ENCODE measurements at places on chromosomes 2 and 18.

DNA sequence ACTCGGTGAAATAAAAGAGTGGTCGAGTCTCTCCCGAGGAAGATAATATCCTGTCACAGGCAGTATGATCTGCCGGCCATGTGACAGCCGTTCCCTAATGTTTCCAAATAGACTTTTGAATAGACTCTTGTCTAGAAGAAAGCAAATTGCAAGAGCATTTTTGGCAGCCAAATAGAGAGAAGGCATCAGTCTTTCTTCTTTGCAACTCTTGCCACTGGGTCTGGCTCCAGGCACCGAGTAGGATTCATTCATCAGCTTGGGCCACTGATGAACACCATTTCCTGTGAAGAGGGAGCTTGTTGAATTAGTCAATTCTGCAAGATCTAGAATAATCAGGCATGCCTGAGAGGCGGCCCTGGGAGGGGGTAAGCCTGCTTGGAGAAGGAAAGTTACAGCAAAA lies 165.6 kb downstream of the KLHL29 start:
- no peak for DNase-seq

GRCh38 chr2:157441072-157441454 lies 2.8 kb downstream of the CYTIP start:
- DNase-seq: no peak

- no peak for DNase-seq
These were observed 283.3 kb downstream of the STK39 start for GRCh38 chr2:167963899-167964649.

GRCh38 chr2:317501-318424 lies 29.9 kb upstream of the ALKAL2 start:
- DNase-seq: no peak

DNA sequence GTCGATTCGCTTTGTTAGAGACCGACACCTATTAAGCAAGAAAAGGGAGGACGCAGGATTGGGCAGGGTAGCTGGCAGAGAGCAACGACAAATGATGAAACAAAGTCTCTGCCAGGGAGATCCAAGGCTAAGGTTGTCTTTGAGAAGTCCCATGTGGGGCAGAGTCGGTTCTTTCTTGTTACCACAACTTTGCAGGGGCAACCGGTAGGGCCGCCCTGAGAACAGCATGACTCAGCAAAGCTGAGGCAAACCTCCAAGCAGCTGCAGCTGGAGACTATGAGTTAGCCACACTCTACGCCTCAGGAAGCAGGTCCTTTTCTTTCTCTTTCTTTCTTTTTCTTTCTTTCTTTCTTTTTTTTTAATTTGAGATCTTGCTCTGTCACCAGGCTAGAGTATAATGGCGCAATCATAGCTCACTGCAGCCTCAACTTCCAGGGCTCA lies 452.3 kb upstream of the ID2 start:
- peak; percentile 40 for DNase-seq

- DNase-seq: peak; percentile 88
These were observed 588.2 kb downstream of the IRS1 start for GRCh38 chr2:226211439-226211838.

- DNase-seq: peak; percentile 62
These were observed 143.5 kb downstream of the TGIF1 start for GRCh38 chr18:3593381-3593903.

DNA sequence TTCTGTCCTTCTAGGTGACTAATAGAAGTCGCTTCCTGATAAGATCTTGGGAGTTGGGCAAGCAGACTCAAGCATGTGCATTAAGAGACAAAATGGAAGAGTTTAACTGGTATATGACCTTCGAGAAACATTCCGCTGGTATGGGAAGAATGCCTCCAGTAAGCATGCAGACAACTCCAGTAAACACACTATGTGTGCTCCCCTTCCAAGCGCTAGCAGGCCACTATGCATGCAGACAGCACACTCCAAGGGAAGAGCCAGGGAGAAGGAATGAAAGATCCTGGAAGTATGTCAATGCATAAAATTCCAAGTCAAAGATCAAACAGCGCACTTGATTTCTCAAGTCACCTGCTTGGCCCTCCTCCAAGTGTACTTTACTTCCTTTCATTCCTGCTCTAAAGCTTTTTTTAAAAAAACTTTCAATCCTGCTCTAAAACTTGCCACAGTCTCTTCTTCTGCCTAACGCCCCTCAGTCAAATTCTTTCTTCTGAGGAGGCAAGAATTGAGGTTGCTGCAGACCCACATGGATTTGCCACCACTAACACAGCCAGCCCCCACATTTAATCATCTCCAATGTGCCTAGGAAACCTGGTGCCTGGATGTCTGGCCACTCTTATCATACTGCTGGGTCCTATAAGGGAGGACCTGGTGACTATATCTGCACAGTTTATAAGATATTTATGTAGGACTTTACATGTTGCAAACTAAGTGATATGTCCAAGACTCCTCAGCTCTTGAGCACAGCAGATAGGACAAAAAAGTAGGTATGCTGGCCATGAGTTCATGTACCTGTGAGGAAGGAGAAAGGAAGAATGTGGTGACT lies 239.8 kb downstream of the PDE11A start:
- no peak for DNase-seq

DNA sequence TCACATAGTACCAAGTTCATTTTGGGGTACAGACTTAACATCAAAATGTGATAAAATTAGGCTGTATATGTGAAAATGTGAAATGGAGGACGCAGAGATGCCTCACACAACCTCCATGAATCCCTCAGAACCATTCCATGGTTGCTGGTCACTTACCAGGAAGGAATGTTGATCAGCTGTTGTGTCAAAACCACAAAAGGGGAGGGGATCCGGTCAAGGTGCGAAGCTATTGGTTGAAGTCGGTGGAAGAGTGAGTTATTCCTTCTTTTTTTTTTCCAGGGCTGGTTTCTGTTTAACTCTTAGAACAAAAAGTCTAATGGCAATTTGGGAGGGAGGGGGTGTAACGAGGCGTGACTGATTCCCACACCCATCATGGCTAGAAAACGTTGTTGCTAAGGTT lies 32.3 kb upstream of the REG3A start:
- no peak for DNase-seq

DNA sequence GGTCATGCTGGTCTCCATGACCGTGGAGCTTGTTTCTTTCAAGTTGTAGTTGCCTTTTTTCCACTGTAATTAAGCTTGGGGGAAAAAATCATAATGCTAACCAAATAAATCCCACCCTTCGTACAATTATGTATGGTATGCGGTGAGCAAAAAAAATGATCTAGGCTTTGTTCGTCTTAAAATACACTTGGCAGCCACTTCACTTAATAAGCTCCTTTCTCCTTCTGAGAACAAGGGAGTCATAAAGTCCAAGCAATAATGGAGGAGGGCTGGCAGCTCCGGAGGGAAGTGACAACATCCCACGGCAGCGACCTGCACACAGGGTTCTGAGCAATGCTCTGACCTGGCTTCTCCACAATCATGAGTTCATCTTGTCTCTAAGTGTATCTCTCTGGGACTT lies 91.2 kb upstream of the KLHL29 start:
- no peak for DNase-seq

DNA sequence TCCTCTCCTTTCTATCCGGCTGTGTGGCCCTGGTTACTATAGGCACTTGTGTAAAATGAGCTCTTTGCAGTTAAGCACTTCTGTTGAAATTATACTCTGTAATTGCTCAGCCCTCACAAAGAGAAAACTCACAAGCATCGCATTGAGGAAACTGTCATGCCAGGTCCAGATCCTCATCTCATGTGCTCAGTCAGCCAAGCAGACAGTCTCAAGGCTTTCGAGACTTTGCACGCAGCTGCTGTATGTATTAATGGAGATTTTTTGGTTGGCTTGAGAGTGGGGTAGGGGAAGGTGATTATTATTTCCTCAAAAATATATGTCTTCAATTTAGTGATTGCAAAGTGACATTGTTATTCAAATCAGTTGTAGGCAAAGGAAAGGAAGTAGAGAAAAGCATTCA lies 33.0 kb upstream of the PHLPP1 start:
- no peak for DNase-seq

GRCh38 chr2:27884601-27885000 lies 5.6 kb downstream of the RBKS start:
- DNase-seq: no peak

DNA sequence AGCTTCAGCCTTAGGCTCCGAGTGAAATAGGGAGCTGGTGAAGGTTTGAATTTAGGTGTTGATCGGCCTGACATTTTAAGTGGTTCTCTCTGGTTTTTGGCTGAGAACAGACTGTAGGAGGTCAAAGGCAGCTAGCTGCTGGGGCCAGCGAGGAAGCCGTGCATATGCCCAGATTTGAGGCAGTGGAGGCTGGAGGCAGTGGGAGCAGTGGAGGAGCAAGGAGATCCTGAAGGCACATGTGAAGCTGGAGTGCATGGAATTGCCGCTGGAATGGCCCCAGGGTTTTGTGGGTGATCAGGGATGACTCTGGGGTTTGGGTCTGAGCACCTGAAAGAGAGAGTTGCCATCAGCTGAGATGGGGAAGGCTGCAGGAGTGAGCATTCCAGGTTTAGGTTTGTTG lies 25.1 kb downstream of the STEAP3 start:
- no peak for DNase-seq

DNA sequence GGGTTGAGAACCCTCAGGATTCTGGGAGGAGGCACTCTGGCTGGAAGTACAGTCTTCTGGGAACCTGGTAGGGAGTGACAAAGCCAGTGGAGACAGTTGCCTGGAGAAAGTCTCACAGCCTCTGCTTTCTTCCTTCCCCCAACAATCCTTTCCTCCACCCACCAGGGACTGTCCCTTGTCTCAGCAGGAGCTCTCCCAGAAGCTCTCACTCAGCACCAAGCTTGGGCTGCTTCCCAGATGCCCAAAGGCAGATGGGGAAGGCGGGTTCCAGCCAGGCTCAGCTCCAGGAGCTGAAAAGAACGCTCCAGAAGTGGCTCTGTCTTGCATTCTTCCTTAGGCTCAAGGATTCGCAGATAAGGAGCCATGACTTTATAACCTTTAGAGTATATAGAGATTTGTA lies 7.6 kb upstream of the NAGK start:
- no peak for DNase-seq

- no peak for DNase-seq
These were observed 27.6 kb upstream of the RMDN2 start for GRCh38 chr2:37897511-37897910.

- DNase-seq: no peak
These were observed 52.8 kb downstream of the ADNP2 start for GRCh38 chr18:80161781-80162417.

- no peak for DNase-seq
These were observed 371.4 kb downstream of the OSR1 start for GRCh38 chr2:18987016-18987415.

- DNase-seq: no peak
These were observed 983.2 kb upstream of the CDH2 start for GRCh38 chr18:29160170-29160569.

- DNase-seq: no peak
These were observed 1044.4 kb upstream of the CNTNAP5 start for GRCh38 chr2:122980671-122981070.
